ENCODE measurements at places on chromosomes 7 and 10. TPM values are rescaled to one million over a fixed set of nuclear protein-coding genes. Genes with fewer than 3 reads are reported as not detected.

- no peaks in the 10 kb centered on the region for H3K36me3 ChIP-seq
- no peaks in the 10 kb centered on the region for H3K4me1 ChIP-seq
- H3K4me3 ChIP-seq, result no peak overlapping the region
- peaks cover 9% of the 10 kb centered on the region for H3K27me3 ChIP-seq
- H3K27ac ChIP-seq, result no peak overlapping the region
Observed at GRCh38 chr10:31731711-31732110, 196.9 kb downstream of the ARHGAP12 start.

DNA sequence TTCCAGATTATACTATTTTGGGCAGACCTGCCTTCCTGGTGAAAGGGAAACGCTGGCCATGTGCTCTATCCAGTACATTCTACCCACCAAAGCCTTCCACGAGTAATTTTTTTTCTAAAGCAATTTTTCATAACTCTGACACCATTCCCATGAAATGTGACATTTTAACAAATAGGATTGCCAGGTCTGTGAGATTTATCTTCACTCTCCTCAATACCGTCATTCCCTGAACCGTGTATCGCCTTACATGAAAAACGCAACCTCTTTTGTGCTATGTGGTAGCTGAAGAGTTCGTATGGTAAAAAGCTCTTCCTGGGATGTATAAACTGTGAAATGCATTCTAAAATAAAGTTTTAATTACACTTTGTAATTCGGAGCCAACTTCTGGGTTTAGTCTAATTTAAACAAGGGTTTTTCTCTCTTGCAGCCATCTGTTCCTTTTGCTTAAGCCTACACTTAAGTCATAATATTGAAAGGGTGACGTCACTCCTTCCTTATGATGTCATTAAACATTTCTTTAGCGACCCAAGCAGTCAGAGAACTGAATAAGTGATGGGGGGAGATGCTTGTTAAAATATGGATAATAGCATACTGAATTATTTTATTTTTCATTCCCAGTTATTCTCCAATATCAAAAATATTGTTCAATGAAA is 27.7 kb downstream of the C1QL3 start:
- no peaks in the 10 kb centered on the region for H3K27me3 ChIP-seq
- H3K36me3 ChIP-seq, result peaks cover 8% of the 10 kb centered on the region
- H3K4me3 ChIP-seq, result no peak overlapping the region
- H3K27ac ChIP-seq, result no peak overlapping the region

DNA sequence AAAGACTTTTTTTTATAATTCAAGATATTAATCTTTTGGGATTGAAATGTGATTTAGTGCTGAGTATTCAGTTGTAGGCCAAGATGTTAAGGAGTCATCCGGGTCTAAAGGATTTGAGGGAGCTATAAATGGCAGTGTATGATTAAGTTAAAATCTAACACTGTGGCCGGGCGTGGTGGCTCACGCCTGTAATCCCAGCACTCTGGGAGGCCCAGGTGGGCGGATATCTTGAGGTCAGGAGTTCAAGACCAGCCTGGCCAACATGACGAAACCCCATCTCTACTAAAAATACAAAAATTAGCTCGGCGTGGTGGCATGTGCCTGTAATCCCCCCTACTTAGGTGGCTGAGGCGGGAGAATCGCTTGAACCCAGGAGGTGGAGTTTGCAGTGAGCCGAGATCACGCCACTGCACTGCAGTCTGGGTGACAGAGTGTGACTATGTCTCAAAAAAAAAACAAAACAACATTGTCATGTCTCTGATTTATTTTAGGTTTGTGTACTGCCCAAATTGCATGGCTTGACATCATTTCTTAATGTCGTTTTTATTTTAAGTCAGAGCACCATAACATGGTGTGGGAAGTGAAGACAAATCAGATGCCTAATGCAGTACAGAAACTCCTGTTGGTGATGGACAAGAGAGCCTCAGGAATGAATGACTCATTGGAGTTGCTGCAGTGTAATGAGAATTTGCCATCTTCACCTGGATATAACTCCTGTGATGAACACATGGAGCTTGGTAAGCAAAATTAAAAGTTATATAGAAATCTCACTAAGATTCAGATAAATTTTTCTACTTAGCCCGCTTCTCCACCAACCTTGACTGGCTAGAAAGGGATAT is 10.7 kb downstream of the HBP1 start:
- no peaks in the 10 kb centered on the region for H3K36me3 ChIP-seq
- H3K27me3 ChIP-seq, result no peaks in the 10 kb centered on the region
- no peak overlapping the region for H3K27ac ChIP-seq
- peaks cover 8% of the 10 kb centered on the region for H3K4me1 ChIP-seq

DNA sequence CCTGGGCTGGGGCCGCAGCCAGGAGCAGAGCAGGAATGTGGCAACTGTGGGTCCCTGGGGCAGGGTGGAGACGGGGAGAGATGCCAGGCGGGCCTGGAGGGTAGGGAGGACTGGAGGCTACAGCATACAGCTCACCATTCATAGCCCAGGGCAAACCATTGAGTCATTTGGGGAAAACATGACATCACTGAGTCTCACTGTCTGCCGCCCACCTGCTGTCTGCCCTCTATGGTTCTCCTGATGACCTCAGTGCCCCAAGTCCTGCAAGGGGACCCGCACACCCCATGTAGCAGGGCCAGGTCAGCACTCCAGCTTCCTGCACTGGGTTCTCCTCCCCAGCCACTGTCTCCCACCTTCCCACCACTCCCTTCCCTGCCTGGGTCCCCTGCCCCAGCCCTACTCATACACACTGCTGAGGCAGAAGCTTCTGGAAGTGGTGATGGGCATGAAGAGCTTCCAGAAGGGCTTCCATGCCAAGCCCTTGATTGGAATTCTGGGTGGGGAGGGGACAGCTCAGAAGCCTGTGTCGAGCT is 10.4 kb downstream of the CHST3 start:
- H3K4me1 ChIP-seq, result no peaks in the 10 kb centered on the region
- H3K4me3 ChIP-seq, result no peak overlapping the region
- peaks cover 3% of the 10 kb centered on the region for H3K27me3 ChIP-seq

DNA sequence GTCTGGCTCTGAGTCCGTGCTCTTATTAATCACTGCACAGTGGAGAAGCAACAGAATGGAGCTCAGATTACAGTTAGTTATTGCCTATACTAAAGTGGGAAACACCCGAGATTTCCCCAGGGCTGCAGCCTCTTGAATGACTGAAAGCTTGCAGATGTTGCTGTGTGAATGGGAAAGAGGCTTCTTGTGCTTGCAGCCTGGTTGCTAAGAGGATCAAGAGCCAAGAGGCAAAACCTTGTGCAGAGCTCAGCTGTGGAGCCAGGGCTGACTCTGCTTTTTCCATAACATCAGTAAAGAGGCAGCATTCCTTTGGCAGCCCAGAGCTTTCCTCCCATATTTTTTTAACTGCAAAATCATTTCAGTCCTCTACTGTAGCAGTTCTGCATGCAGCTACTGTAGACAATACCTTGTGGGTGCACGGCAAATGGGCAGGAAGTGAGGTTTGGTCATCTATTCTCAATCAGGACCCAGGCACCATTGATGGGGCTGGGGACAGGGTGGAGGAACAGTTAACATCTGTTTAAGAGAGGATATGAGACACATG is 86.5 kb downstream of the RALA start:
- DNase-seq, result no peak
- no peaks in the 10 kb centered on the region for H3K4me1 ChIP-seq
- no peak overlapping the region for H3K4me3 ChIP-seq
- H3K27me3 ChIP-seq, result no peaks in the 10 kb centered on the region
- peaks cover 5% of the 10 kb centered on the region for H3K36me3 ChIP-seq

DNA sequence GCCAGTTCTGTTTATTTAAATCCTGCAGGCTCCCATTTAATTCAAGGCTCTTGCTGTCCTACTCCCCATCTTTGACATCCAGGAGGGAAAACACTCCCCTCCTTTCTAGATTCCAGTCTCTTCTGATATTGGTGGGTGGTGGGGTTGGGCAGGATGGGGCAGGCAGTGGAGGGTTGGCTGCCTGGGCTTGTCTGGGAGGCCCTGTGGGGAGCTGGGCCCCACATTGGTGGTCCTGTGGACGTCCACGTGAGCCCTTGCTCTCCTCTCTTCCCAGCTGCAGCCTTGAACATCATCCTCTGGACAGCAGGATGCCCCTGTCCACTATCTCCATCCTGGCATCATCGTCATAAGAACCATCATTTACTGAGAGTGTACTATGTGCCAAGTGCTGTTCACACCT is 108.9 kb upstream of the PCBD1 start:
- H3K36me3 ChIP-seq, result no peaks in the 10 kb centered on the region
- H3K4me1 ChIP-seq, result no peaks in the 10 kb centered on the region
- DNase-seq, result no peak

DNA sequence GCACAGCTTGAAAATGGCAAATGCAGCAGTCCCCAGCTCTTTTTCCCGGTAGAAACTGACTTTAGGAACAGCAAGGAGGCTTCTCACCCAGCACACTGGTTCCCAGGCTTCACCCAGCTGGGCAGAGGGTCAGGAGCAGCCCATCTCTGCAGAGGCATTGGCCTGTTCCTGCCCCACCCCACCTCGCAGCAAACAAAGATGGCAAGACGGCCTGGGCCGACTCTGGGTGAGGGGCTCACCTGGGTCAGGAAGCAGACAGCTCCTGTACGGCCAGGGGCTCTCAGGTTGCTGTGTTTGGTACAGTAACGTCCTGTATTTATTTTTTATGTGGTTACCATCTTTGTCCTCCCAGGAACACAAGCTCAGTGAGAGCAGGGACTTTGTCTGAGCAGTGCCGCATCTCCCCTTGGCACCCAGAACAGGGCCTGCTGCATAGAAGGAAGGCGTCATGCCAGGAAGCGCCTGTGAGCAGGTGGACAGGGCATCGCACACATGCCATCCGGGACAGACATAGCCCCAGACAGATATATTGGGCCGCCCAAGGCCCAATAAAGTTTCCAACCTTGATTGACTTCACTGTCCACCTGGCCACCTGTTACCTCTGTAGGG is 585.0 kb upstream of the FOXK1 start:
- DNase-seq, result no peak
- no peak overlapping the region for H3K27ac ChIP-seq
- H3K4me3 ChIP-seq, result no peak overlapping the region
- no peaks in the 10 kb centered on the region for H3K27me3 ChIP-seq

DNA sequence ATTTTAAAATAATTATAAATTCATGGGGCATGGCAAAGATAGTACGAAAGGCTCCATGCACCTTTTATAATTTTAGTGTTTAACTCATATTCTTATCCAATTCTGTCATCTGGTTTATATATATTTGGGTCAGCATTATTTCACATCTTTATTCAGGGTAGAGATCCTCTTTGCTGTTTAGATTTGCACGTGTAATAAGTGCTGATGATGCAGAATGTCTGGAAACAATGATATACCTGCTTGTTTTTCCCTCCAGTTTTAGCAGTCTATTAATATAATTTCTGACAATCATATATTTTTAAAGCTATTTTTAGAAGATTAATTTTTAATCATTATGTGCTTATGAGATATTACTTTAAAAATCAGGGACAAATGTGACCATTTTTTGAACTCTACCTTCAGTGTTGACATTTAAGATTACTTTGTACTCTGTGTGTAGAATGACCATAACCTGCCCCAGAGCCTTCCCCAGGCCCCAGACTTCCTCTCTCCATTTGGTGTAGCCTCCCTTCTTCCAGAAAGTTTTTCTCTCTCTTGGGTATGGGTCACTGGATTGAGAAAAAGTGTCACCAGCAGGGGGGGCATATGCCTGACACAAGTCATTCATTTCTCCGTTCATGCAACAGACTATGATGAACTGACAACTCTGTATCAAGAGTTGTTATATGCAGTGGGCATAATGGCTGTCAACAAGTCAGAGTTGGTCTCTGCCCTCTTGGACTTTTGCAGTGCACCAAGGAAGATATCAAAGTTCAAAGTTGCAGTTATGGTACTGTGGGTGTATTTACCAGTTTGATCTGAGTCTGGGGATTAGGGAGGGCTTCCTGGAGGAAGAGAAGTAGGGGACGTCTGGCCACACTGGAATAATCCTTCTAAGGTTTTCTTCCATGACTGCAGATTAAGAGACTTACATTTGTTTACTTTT is 192.6 kb upstream of the CCDC6 start:
- H3K4me1 ChIP-seq, result no peaks in the 10 kb centered on the region
- no peak overlapping the region for H3K27ac ChIP-seq
- no peak overlapping the region for H3K4me3 ChIP-seq

DNA sequence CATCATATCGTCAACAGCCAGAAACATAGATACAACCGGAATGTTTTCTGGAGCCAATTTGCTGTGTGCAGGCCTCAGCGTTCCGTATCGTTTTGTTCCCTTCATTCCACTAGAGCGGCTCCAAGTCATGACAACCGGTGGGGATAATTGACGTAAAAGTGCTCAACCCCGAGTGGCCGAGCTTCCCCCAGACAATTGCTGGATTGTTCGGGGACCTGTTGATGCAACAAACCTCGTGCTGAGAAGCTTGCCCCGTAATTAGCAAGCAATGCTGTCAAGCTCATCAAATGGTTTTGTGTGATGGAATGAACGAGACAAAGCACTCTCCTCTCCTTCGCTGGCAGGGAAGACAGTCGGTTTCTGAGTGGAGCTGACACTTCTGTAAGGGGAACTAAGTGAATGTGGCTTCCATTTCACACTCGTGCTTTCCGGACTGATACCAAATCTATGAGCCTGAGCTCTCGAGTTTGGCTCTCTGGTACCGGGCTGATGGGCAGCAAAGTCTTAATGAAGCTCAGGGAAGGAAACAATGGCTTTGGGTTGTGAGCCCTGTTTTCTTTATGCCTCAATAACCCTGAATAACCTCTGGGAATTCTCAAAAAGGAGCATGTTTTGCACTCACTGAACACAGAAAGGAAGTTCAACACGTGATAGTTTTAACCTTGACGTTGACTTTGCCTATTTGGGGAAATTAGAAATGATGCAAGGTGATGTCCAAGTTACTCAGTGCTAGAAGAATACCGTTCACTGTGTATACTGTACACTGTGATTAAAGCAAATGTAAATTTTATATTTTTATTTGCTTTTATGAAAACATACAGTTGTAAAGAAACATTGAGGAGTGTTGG is 220.5 kb downstream of the BAMBI start:
- H3K27ac ChIP-seq, result no peak overlapping the region
- no peak for DNase-seq
- no peak overlapping the region for H3K4me3 ChIP-seq
- no peaks in the 10 kb centered on the region for H3K27me3 ChIP-seq
- H3K36me3 ChIP-seq, result no peaks in the 10 kb centered on the region

DNA sequence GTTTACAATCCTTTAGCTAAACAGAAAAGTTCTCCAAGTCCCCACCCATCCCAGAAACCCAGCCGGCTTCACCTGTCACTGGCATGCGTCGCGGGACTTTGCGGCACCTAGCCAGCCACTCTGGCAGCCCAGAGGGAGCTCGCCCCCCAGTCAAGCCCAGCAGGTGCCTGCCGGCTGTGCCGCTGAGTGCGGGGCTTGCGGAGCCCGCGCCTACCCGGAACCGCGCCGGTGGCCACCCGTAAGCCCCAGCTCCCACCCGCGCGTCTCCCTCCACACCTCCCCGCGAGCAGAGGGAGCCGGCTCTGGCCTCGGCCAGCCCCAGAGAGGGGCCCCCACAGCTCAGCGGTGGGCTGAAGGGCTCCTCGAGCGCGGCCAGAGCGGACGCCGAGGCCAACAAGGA is 446.1 kb downstream of the GRM8 start:
- no peaks in the 10 kb centered on the region for H3K36me3 ChIP-seq
- H3K27me3 ChIP-seq, result no peaks in the 10 kb centered on the region
- H3K4me1 ChIP-seq, result no peaks in the 10 kb centered on the region
- no peak overlapping the region for H3K27ac ChIP-seq
- no peak for DNase-seq
- no peak overlapping the region for H3K4me3 ChIP-seq

- H3K4me3 ChIP-seq, result no peak overlapping the region
- H3K27ac ChIP-seq, result no peak overlapping the region
- no peak for DNase-seq
- no peaks in the 10 kb centered on the region for H3K4me1 ChIP-seq
- H3K36me3 ChIP-seq, result no peaks in the 10 kb centered on the region
Observed at GRCh38 chr7:93914581-93915066, 6.9 kb upstream of the GNG11 start.

C10orf62 gene
- not detected for total RNA-seq

OPN4 gene
- not detected for total RNA-seq

ADGRA1 gene
- not detected for total RNA-seq

SLC4A2 gene
- total RNA-seq, result 106 TPM
